Glomerular endothelial cell (primary cell): ENCODE measurements at places on chromosomes 2 and 18.

DNA sequence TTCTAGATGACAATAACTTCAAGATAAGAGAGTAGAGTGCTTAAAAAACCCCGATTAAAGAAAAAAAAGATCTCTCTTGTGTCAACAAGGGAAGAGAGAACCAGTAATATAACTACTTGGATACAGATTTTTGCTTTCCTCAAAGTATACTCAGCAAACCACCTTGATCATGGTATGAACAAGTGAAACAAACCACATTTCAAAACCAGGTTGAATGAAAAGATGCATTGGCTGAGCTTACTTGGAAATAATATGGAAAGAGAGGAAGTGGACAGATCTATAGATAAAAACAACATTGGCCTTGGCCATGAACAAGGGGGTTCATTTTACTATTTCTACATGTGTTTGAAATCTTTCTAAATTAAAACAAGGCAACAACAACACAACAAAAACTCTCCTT lies 50.1 kb downstream of the ATP8B1 start:
- DNase-seq: no peak

GRCh38 chr2:82694431-82694830 lies 1764.6 kb downstream of the SUCLG1 start:
- no peak for DNase-seq

- no peak for DNase-seq
These were observed 71.5 kb downstream of the RAB31 start for GRCh38 chr18:9779630-9780029.

- DNase-seq: no peak
These were observed 97.9 kb upstream of the HNRNPA3 start for GRCh38 chr2:177114712-177115111.

- no peak for DNase-seq
These were observed 165.9 kb downstream of the DYSF start for GRCh38 chr2:71619230-71619741.
